ENCODE measurements at places on chromosomes 4 and X. TPM values are rescaled to one million over a fixed set of nuclear protein-coding genes. Genes with fewer than 3 reads are reported as not detected.

GRCh38 chr4:112296949-112297880 is at the start of gene ALPK1:
Gene ALPK1 (plus strand): TSS chr4:112297369.
- H3K36me3 ChIP-seq, result no peaks in the 10 kb centered on the region
- no peak for DNase-seq
- peak within 1 kb of the TSS; percentile 42 for H3K27ac ChIP-seq
- H3K4me3 ChIP-seq, result peak within 1 kb of the TSS; percentile 4

GRCh38 chrX:51608126-51608525 is 10.6 kb downstream of the CENPVL3 start:
- no peaks in the 10 kb centered on the region for H3K36me3 ChIP-seq
- H3K27ac ChIP-seq, result no peak overlapping the region
- DNase-seq, result no peak
- H3K4me1 ChIP-seq, result no peaks in the 10 kb centered on the region

POU4F2 gene
- 0.93 TPM for total RNA-seq

DNA sequence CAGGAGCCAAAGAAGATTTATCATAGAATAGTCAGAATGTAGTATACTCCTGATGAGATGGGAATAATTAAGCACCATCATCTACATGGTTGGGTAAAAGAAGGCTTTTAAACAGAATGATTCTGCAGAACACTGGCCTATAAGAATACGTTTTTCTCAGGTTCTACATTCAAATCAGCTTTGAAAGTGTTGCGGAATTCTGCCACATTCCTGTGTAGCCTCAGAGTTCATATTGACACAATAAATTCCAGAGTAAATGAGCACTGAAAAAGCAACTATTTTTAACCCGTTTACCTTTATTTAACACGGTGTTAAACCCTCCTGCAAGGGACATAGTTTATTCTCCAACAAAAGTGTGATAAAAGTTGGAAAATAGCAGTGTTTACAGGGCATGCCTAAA is 950.2 kb upstream of the SLIT2 start:
- H3K4me3 ChIP-seq, result no peak overlapping the region
- H3K36me3 ChIP-seq, result no peaks in the 10 kb centered on the region
- H3K4me1 ChIP-seq, result no peaks in the 10 kb centered on the region
- no peak for DNase-seq
- no peak overlapping the region for H3K27ac ChIP-seq

GRCh38 chr4:145734031-145734430 is 54.1 kb downstream of the C4orf51 start:
- peak overlapping the region; percentile 64 for H3K4me3 ChIP-seq
- DNase-seq, result no peak
- no peaks in the 10 kb centered on the region for H3K36me3 ChIP-seq
- H3K4me1 ChIP-seq, result peaks cover 5% of the 10 kb centered on the region

- H3K36me3 ChIP-seq, result no peaks in the 10 kb centered on the region
- no peak overlapping the region for H3K27ac ChIP-seq
- no peaks in the 10 kb centered on the region for H3K4me1 ChIP-seq
- H3K27me3 ChIP-seq, result no peaks in the 10 kb centered on the region
Measured at GRCh38 chr4:83548151-83548905, 12.4 kb downstream of the GPAT3 start.

GRCh38 chr4:152436384-152436783 is 99.5 kb downstream of the FBXW7 start:
- no peaks in the 10 kb centered on the region for H3K4me1 ChIP-seq
- H3K27me3 ChIP-seq, result no peaks in the 10 kb centered on the region
- H3K36me3 ChIP-seq, result no peaks in the 10 kb centered on the region

PGAM4 gene
- not detected for total RNA-seq

DNA sequence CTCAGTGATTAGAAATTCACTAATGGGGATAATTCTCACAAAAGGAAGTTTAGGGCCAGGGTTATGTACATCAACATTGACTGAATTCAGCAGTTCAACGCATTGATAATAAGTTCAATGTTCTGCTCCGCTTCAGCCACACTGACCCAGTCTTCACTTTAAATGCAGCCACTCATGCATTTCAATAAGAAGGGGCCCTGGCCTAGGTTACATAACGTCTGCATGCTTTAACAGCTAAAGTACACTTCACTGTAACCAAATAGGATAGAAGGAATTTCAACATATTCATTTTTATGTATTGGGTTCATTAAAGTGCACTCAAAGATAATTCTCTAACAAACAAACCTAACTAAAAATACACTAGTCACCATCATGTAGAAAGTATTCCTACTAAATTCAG is 12.8 kb upstream of the TSPAN7 start:
- no peaks in the 10 kb centered on the region for H3K4me1 ChIP-seq
- no peaks in the 10 kb centered on the region for H3K36me3 ChIP-seq
- H3K27ac ChIP-seq, result no peak overlapping the region
- H3K27me3 ChIP-seq, result no peaks in the 10 kb centered on the region

SATL1 gene
- total RNA-seq, result 2.5 TPM

DNA sequence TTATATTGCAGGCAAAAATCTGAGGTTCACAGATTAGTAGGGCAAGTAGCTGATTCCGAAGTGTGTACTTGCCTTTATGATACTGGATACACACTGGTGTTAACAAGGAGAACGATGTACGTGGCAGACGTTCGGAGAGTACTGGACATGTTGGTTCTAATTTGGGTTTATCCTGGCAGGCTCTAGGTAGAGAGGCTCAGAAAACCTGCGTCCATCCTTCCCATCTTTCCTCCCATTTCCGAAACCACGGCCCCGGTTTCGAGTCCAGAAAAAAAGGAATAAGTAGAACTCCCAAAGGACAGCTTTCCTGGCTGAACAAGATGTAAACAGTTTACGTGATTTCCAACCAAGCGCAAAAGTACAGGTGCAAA is 351 bp upstream of the SLC30A9 start:
- H3K4me3 ChIP-seq, result peak overlapping the region; percentile 100
- H3K27ac ChIP-seq, result peak overlapping the region; percentile 46
- H3K36me3 ChIP-seq, result no peaks in the 10 kb centered on the region

CLDN22 gene
- not detected for total RNA-seq

GRCh38 chrX:66126662-66127061 is 37.4 kb upstream of the HEPH start:
- no peaks in the 10 kb centered on the region for H3K36me3 ChIP-seq
- H3K4me3 ChIP-seq, result no peak overlapping the region
- no peaks in the 10 kb centered on the region for H3K4me1 ChIP-seq
- no peaks in the 10 kb centered on the region for H3K27me3 ChIP-seq
- H3K27ac ChIP-seq, result no peak overlapping the region

GRCh38 chr4:97493815-97494518 is 649.3 kb downstream of the STPG2 start:
- no peaks in the 10 kb centered on the region for H3K4me1 ChIP-seq
- H3K27ac ChIP-seq, result peak overlapping the region; percentile 54
- no peaks in the 10 kb centered on the region for H3K27me3 ChIP-seq
- no peak overlapping the region for H3K4me3 ChIP-seq
